Cerebellar cortex (tissue), 1 donor: ENCODE measurements at places on chromosomes 7 and 10.

DNA sequence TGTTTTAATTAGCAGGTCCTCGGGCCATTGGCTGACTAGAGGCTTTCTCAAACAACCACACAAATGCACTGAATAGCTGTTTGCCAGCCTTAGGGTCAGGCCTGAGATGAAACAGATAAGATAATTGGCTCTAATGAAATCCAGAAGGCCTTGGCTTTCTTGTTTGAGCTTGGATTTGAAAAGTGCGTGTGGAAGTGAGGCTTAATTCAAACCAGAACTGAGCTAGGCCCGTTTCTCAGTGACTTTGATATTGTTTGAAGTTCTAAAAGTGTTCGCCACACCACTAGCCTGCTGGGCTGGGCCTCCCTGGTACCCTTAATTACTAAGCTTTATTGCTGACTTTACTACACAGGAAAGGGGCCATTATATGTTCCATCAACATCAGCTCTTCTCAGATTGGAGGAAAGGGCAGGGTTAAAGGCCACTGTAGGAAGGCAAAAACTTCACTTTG, 270.6 kb downstream of the TWIST1 start:
- DNase-seq, result no peak

- no peak for DNase-seq
Measured at GRCh38 chr7:29574659-29575058, 11.0 kb downstream of the PRR15 start.

GRCh38 chr7:82445271-82445670, 1.7 kb upstream of the CACNA2D1 start:
- no peak for DNase-seq

- no peak for DNase-seq
Measured at GRCh38 chr10:1253523-1254353, 197.6 kb downstream of the WDR37 start.

GRCh38 chr10:26386781-26387180, 51.4 kb upstream of the APBB1IP start:
- DNase-seq, result no peak

DNA sequence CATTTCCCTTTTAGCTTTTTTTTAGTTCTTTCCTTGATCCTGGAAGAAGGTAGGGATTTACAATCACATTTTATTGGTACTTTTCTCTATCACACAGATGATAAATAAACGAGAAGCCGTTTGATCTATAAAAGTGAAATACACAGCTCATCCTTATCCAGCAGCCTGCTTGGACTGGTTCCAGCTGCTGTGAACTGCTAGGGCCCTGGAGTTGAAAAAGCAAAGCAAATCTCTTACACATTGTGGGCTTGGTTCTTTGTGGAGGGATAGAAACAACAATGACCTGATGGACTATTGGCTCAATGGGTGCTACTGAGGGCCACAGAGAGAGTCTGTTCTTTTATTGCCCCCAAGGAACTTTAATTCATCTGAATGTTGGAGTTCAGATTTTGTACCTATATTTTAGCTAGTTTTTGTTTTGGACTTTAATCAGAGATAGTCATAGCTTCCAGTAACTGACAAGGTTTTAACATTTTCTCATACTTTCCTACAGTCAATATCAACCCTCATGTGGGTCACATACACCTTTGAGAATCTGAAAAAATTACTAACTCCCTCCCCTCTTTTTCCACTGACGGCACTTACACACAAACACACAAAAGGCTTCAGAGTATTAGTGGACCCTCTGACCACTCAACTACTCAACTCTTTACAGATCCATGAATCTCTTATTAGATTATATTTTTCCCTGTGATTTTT, 91.6 kb upstream of the CCDC6 start:
- DNase-seq, result no peak

- DNase-seq, result peak; percentile 45
Measured at GRCh38 chr7:23696916-23697441, 13.0 kb upstream of the STK31 start.
